ENCODE measurements at places on chromosomes 7 and 10.

GRCh38 chr10:58734116-58734515 is 221.4 kb downstream of the BICC1 start:
- DNase-seq = no peak

GRCh38 chr7:102186306-102186705 is 100.4 kb upstream of the SH2B2 start:
- DNase-seq = no peak

- DNase-seq = no peak
Measured at GRCh38 chr10:1137499-1138163, 81.4 kb downstream of the WDR37 start.

GRCh38 chr10:122102146-122102868 is 113.3 kb downstream of the TACC2 start:
- DNase-seq = no peak

DNA sequence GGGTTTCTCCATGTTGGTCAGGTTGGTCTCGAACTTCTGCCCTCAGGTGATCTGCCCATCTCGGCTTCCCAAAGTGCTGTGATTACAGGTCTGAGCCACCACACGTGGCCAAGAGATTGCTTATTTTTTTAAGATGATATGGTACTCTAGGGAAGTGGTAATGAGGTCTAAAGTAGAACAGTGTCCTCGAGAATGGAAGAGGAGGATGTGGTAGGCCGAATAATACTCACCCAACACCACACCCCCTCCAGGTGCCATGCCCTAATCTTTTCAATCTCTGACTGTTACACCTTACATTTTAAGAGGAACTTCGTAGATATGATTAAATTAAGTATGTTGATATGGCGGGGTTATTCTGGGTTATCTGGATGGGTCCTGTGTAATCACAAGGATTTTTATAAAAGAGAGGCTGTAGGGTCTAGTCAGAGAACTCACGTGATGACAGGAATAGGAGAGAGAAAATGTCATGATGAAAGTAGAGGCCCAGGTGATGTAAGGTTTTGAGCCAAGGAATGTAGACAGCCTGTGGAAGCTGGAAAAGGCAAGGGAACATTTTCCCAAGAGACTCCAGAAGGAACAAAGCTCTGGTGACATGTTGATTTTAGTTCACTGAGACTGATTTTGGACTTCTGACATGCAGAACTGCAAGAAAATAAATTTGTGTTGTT is 29.5 kb downstream of the CDK13 start:
- no peak for DNase-seq

- DNase-seq = no peak
Measured at GRCh38 chr7:105454921-105455320, 66.2 kb upstream of the SRPK2 start.
